ENCODE measurements at places on chromosomes 2 and 18. TPM values are rescaled to one million over a fixed set of nuclear protein-coding genes. Genes with fewer than 3 reads are reported as not detected.

DNA sequence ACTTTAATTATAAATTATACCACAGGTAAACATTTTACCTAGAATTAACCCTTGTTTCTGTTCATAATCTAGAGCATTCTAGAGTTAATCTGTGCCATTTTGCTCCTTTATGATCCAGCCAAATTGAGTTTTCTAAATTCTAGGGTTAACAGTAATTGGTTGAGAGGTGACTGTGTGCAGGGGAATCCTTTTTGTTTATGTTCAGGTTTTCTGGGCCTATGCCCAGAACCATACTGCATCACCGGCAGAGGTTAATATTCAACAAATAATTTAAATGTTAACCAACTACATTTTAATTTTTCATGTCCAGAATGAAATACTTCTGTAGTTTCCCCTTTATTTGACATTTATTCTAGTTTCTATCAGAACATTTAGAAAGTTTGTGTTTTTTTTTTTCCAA, 32.3 kb downstream of the CARF start:
- DNase-seq, result no peak

The TMEM163 gene
- total RNA-seq, result 1.1 TPM

DNA sequence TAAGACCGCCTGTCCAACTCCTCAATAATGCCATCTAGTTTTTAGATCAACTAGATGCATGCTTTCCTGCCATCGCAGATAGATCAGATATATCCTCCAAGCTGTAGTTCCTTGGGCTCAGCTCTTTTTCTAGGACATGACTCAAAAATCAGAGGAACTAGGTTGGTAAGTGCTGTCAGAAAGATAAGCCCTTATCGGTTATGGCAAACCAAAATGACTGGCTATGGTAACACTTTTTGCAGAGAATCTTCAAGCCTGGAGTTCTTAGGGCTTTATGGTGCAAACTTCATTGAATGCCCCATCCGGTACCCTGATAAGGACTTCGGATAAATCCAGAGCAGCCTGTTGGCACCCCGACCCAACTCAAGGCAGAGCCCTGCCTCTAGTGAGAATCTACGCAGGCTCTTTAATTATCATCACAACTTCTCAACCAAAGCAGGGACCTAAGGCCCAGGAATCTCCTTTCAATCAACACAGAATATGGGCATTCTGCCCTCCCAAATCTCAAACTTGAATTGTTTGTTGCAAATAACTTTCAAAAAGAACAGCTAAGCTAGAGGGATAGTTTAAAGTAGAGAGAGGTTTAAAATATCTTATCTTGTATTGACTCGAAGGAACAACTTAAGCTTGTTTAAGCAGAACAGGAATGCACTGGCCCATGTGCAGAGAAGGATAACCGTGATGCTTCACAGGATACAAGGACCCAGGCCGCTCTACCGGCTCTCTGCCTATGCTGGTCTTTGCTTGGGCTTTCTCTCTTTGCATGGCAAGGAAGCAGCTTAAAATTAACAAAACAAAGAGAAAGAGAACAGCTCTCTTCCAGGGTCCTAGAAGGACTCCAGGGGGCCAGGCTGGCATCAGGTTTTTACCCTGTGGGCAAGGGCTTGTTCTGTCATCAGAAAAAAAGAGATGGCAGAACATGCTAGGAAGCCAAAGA, 3.4 kb upstream of the CYP1B1 start:
- DNase-seq, result no peak

DNA sequence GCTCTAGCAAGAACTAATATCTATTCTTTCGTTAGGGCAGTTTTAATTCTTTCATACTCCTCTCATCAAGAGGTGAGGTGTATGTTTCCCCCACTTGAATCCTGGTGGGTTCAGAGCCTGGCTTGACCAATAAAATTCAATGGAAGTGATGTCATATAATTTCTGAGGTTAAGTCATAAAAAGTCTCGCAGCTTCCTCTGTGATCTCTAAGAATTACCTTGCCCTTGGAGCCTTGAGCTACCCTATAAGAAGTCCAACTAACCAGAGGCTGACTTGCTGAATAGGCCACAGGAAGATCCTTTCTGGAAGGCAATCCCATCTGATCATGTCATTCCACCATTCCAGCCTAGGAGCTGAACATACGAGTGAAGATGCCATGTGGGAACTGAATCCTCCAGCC, 26.1 kb upstream of the INO80D start:
- DNase-seq, result no peak

- DNase-seq, result no peak
Measured at GRCh38 chr2:209937893-209938292, 64.5 kb upstream of the RPE start.

- no peak for DNase-seq
Measured at GRCh38 chr2:176066645-176067588, 16.8 kb downstream of the EVX2 start.

GRCh38 chr18:75256376-75256775, 45.8 kb downstream of the TSHZ1 start:
- DNase-seq, result no peak

The CCBE1 gene
- 3.1 TPM for total RNA-seq

The NT5C1B gene
- total RNA-seq, result not detected

DNA sequence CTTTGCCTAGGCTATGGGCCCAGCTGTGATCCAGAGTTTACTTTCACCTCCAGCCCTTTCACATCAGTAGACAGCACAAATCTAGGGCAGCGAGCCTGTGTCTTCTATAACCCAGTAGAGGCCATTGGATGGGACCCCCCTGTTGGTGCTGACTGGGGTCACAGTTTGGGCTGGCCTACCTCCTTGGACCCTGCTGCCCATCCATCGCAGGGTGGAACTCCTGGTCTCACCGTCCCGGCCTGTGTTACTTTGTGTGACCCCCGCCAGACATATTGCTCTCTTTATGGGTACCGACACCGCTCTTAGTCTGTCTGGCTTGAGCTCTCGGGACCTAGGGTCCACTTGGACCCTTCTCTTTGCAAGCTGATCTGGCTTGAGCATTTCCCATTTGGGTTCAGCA, 157.4 kb downstream of the CTIF start:
- DNase-seq, result no peak

The CCDC150 gene
- 6.2 TPM for total RNA-seq

GRCh38 chr2:22485486-22485885, 899.5 kb upstream of the KLHL29 start:
- no peak for DNase-seq

DNA sequence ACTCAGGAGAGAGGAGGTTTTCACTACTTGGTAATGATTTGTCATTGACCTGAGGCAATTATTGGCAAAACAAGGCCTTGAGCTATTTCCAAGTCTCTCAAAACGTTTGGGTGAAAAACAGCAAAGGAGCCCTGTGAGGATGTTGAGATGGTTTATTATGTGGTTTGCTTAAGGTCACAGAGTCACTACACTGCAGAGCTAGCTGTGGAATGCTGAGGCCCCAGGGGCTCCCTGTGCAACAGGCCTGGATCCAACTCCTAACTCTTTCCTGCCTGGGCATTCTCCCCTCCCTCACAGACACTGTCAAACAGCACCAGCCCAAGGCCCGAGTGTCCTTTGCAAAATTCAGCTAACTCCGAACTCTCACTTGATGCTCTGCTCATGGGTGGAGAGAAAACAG, 754.6 kb upstream of the SOX11 start:
- DNase-seq, result peak; percentile 32

GRCh38 chr18:56987236-56987635, 159.7 kb upstream of the BOD1L2 start:
- no peak for DNase-seq

The FASTKD2 gene
- 37.9 TPM for total RNA-seq

The GAREM2 gene
- 4.7 TPM for total RNA-seq

- DNase-seq, result peak; percentile 30
Measured at GRCh38 chr2:37635504-37636380, 35.7 kb downstream of the CDC42EP3 start.

DNA sequence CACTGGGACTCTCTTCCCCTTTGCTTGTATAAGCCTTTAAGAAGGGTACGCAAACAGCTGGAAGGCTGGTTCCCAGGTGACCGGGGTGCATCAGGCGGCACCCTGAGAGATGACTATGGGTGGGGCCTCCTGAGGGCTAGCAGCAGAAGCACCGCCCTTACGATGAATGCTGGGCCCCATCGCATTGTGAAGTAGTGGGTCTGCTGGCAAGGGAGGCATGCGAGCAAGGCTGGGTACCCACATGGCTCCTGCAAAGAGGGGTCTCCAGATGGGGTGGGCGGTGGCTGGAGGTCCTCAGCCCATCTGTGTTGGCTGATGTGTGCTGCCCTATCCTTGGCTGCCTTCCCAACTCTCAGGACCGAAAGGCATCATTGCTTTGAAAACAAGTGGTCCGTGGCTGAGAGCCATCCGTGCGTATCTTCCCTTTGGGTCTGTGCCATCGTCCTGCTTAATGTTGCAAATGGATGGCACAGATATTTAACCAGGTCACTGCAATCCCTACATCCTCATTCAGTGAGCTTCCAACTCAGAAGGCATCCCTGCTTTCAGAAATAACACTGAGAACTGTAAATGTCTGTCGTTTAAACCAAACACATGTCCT, 83.5 kb upstream of the GPC1 start:
- DNase-seq, result no peak

The EMILIN1 gene
- total RNA-seq, result 80.8 TPM

DNA sequence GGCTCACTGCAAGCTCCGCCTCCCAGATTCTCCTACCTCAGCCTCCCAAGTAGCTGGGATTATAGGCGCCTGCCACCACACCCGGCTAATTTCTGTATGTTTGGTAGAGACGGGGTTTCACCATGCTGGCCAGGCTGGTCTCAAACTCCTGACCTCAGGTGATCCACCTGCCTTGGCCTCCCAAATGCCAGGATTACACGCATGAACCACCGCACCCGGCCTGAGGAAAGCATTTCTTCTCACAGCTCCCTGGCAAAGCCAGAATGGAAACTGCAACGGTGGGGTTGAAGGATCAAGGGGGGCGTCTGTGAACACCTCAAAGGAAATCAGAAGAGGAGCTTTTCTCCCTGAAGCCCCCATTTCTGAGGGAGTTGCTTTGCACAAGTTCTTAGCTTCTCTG, 11.2 kb upstream of the TEX51 start:
- no peak for DNase-seq

DNA sequence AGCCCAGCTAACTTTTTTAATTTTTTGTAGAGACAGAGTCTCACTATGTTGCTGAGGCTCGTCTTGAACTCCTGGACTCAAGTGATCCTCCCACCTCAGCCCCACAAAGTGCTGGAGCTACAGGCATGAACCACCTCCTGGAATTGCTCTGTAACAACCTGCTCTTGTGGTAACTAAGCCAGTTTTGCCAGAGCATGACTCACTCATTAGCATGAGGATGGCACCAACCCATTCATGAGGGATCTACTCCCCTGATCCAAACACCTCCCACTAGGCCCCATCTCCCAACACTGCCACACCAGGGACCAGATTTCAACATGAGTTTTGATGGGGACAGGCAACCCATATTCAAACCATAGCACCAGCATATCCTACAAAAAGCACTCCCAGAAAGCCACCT, 348.9 kb upstream of the RAB12 start:
- no peak for DNase-seq

- no peak for DNase-seq
Measured at GRCh38 chr2:55330541-55331297, 61.7 kb upstream of the MTIF2 start.

The SERPINB10 gene
- total RNA-seq, result 0.93 TPM
